ENCODE measurements at places on chromosomes 16 and 17.

- no peak for DNase-seq
Observed at GRCh38 chr17:49631496-49631895, 46.4 kb downstream of the SPOP start.

DNA sequence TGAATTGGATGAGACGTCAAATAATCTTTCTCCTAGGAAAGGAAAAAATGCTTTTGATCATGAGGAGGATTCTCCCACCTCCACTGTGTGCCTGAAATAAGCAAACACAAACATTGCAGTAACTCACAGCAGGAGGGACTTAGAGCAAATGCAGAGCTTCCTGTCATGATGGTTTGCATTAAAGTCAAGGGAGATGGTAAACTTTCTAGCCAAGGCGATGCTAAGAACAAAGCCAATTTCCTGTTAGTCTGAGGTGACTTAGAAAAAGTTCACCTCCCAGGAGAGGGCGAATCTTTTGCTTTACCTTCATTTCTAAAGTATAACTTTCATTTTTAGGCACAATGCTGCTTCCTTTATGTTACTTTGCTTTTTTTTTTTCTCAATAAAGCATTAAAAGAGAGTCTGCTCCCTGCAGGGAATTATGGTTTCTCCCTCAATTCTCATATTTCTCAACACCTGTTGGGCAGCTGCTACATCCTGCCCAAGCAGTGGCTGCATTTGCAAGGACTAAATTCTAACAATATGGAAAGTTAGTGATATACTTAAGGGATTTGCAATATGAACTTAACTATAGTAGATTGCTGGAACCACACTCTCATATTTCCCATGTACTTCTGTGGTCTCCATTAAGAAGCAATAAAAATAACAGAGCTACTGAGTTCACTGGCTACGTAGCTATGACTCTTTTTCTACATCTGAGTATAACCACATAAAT is 175.6 kb downstream of the PCTP start:
- DNase-seq = no peak

- DNase-seq = no peak
Observed at GRCh38 chr17:29592850-29593551, at the start of gene ANKRD13B. TSS of gene ANKRD13B (plus strand) at chr17:29593132. CDS start at chr17:29593622, 490 bp downstream.

GRCh38 chr17:80453126-80453997 is 23.0 kb downstream of the NPTX1 start:
- DNase-seq = no peak

GRCh38 chr16:54437401-54437800 is 150.8 kb upstream of the IRX3 start:
- DNase-seq = no peak

GRCh38 chr17:48148854-48149786 is 41.6 kb downstream of the SNX11 start:
- no peak for DNase-seq

DNA sequence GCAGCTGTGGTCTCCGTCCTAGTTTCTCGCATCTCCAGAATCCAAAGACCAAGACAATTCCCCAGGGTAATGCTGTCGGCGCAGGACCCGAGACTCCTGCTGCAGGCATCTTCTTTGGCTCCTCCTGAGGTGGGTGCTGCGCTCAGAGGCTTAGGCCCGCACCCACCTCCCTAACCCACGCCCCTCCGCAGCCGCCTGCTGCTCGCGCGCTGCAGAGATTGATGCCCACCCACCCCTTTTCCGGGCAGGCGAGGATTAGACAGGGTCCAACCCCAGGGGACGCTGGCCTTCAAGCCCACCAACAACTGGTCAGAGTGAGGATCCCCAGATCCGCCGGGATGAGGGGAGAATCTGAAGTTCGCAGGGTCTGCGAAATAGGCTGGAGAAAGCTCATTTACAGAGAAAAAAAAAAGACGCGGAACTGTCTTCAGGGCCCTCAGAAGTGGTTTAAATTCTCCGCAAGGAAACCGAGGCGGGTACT is 27.9 kb downstream of the SLFN11 start:
- DNase-seq = no peak

GRCh38 chr16:5965321-5965720 is 867.7 kb upstream of the EEF2KMT start:
- DNase-seq = no peak

- no peak for DNase-seq
Observed at GRCh38 chr17:62737513-62737912, 70.6 kb downstream of the MARCHF10 start.

DNA sequence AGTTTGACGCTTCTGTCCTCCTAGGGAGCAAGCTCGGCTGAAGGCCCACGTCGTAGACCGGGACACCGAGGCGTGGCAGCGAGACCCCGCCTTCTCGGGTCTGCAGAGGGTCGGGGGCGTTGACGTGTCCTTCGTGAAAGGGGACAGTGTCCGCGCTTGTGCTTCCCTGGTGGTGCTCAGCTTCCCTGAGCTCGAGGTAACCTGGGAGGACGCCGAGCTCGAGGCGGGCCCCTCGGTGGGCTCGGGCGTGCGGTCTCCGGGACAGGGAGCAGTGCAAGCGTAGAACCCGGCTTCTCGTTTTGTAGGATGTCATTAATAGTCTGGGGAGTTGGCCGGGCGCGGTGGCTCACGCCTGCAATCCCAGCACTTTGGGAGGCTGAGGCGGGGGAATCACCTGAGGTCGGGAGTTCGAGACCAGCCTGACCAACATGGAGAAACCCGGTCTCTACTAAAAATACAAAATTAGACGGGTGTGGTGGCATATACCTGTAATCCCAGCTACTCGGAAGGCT is 715 bp downstream of the ENDOV start:
- no peak for DNase-seq

DNA sequence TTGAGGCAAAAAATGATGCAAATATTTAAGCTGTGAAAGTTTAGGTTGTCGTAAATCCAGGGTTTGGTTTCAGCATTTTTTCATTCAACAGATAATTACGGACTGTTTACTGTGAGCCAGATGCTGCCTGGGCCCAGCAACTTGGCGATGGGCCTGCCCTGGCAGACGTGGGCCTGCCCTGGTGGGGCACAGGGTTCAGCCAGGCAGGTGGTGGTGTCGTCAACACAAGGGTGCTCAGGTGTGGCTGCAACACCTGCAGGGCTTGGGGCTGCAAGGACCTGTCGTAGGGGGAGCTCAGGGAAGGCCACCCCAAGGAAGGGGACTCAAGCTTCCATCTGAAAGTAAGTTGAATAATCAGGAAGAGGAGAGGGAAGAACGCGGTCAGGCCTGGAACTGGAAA is 15.1 kb downstream of the ZC3H18 start:
- no peak for DNase-seq

GRCh38 chr16:1920727-1921171 is 2.5 kb upstream of the HS3ST6 start:
- no peak for DNase-seq

GRCh38 chr17:11278186-11278991 is 37.4 kb downstream of the SHISA6 start:
- DNase-seq = no peak

GRCh38 chr17:40614431-40615067 is 33.1 kb downstream of the SMARCE1 start:
- DNase-seq = no peak

DNA sequence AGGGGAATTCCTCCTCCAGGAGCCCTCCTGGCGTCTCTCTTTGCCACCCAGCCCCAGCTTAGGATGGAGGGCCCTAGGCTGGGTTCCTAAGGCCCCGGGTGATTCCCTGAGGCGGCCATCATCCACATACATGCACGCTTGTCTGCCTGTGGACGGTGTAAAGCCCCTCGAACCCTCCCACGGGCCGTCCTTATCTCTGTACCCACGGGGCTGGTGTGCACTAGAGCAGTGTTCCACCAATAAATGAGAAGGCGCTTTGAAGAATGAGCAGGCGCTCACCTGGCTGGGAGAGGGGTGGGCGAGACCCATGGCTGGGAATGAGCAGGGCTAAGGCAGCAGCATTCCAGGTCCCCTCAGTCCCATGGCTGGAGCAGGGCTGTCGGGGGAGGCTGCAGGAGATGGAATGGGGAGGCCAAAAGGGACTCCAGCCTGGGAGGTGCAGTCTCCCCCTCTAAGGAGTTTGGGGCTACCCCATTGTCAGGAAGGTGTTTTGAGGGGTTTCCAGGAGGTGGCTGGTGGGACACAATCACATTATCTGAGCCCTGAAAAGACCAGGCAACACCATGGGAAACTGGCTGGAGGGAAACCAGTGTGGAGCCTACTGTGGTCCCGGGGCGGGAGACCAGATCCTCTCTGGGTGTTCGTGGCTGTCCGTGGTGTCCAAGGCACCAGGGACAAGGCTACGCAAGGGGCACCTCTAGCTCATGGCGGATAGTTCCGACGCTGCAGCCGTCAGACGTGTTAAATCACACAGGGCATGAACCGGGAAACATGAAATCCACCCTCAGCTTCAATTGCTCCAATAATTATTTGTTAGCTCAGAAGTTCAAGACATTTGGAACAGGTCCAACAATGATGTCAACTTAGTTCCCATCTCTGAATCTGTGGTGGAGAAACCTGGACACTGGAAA is 87.5 kb upstream of the DNAH17 start:
- no peak for DNase-seq

GRCh38 chr17:65455154-65455971 is 106.1 kb downstream of the AXIN2 start:
- no peak for DNase-seq

- no peak for DNase-seq
Observed at GRCh38 chr17:12567077-12568053, 98.3 kb upstream of the MYOCD start.

- no peak for DNase-seq
Observed at GRCh38 chr16:78608305-78608776, 508.9 kb downstream of the WWOX start.

DNA sequence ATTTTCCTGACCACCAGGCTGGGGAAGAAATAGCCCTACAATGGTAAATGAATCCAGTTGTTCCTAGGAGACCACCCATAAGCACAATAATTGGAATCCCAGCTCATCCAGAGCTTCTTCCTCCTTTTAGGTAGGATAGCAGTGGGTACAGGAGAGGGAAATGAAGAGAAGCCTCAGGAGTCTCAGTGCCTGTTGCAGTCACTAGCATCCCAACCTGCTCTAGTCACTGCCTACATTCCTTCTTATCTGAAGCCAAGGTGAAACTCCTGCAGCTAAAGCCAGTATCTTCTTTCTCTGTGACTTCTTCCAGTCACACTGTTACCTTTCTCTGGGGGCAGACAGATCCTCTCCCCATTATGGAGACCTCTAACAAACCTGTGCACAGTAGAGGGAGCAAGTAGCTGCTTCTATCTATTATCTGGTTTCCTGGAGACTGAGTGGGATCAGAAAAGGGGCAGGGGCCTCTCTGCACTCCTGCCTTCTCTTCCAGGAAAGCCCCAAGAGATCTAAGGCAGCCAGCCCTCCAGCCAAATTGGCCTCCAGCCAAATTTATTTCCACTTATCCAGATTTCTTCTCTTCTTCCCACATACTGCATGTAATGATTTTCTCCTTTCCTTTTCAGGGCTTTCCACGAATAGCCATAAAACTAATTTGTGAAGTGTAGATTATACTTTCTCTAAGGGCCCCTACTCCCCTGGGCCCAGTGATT is 85.5 kb downstream of the SSH2 start:
- no peak for DNase-seq

GRCh38 chr17:67950945-67951344 is 45.3 kb downstream of the C17orf58 start:
- no peak for DNase-seq

GRCh38 chr16:74800216-74800871 is 25.7 kb upstream of the FA2H start:
- DNase-seq = no peak

DNA sequence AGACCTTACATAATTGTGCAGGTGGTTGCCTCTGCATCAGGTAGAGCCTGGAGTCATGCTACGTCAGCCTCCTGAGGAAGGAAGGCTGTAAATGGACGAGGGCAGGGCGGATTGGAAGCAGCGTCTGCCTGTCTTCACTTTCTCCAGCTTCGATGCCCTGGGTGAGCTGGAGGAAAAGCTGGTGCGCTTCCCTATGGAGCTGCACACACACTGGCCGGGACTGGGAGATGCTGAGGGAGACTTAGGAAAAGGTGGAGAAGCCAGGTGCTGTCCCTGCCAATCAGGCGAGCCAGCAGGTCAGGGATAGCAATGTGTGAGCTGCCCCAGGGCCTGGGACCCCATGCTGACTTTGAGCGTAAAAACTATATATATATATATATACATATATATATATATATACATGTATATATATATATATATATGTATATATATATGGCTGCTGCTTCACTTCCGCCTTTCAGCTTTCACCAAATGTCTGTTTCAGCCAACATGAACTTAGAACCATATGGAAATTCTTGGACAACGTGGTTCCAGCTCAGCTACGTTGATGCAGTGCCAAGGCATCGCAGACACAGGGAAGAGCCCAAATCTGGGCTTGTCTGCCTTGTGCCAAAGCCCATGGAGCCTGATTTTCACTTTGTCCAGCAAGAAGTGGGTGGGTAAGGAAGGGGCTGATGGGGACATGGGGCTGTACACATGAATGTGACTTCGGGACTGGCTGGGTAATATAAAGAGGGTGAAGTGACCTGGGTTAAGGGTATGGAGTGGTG is 71.5 kb upstream of the NKD1 start:
- no peak for DNase-seq

DNA sequence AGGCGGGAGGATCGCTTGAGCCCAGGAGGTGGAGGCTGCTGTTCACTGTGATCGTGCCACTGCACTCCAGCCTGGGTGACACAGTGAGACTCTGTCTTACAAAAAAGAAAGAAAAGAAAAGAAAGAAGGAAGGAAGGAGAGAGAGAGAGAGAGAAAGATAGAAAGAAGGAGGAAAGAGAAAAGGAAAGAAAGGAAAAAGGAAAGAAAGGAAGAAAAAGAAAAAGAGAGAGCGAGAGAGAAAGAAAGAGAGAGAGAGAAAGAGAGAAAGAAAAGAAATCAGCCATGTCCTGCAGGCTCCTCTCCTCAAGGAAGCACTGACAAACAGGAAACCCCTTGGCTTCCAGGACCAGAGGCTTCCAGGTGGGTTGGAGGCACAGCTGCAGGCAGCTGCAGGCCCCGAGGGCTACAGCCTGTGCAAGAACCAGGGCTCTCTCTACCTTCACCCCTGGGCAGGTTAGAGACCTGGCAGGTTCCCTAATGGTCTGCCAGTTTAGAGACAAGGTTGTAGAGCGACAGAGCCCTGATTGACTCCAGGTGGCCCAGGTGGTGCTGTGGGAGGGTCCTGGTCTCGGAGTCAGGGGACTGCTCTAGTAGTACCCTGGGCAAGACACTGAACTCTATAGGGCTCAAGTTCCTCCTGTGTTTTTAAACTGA is 53.8 kb downstream of the PECAM1 start:
- no peak for DNase-seq

DNA sequence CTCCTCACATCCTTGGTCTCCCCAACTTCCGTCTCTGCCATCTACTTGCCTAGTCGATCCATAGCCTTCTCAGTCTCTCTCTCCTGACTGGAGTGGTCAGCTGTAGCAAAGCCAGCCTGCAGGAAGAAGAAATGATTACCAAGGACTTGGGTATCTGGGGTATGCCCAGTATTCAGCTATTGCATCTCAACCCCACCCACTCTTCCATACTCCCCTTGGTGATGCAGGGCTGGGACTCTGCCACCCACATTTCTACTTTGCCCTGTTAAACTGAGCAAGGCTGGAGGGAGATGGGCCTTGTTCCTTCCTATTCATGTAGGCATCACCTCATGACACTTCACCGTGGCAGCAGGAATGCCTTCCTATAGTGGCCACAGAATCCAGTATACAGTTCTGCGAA is 2.3 kb downstream of the COPRS start:
- DNase-seq = no peak
